ENCODE measurements at places on chromosomes 13 and 19. TPM values are rescaled to one million over a fixed set of nuclear protein-coding genes. Genes with fewer than 3 reads are reported as not detected.
A peak's percentile ranks its signal among the peaks of the same experiment; 100 is the strongest.

GRCh38 chr13:61874970-61875579, 459.4 kb upstream of the PCDH20 start:
- no peak for DNase-seq

- DNase-seq: no peak
Measured at GRCh38 chr13:70183041-70183440, 74.8 kb upstream of the KLHL1 start.

DNA sequence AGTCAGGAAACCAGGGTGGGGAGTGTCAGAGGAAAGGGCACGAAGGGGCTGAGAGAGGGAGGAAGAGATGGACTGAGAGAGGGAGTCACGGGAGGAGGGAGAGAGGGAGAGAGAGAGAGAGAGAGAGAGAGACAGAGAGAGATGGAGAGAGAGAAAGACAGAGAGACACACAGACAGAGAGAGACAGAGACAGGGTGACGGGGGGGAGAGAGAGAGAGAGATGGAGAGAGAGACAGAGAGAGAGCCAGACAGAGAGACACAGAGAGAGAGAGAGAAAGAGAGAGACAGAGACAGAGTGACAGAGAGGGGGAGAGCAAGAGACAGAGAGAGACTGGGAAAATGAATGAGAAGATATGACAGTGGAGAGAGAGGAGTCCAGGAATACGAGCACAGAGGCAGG, 494 bp upstream of the KLK14 start:
- DNase-seq: no peak

GRCh38 chr13:25733696-25734435, 317.9 kb downstream of the SHISA2 start:
- no peak for DNase-seq

- DNase-seq: peak; percentile 69
Measured at GRCh38 chr13:46831588-46832194, 34.7 kb upstream of the ESD start.

- DNase-seq: no peak
Measured at GRCh38 chr19:54938906-54939305, 8.4 kb downstream of the NLRP7 start.

- DNase-seq: no peak
Measured at GRCh38 chr19:17688853-17689595, 870 bp upstream of the UNC13A start.

GRCh38 chr19:40608240-40608621, 7.1 kb downstream of the LTBP4 start:
- no peak for DNase-seq

DNA sequence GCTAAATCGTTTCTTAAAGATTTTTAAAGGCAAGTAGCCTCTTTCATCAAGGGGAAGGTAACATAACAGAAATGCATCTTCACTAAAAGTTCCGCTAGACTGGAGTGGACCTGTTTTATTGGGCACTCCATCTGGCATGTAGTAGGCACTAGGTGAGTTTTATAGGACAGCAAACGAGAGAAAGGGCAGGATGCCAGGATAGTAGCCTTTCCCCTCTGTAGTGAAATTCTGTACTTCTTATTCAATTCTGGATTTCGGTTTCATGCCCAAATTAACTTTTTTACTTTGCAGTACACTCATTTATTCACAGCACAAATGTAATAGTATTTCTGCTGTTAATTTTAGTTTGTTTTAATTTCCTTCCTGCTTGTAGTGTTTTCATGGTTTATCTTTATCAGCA, 45.2 kb downstream of the GPR180 start:
- DNase-seq: no peak

DNA sequence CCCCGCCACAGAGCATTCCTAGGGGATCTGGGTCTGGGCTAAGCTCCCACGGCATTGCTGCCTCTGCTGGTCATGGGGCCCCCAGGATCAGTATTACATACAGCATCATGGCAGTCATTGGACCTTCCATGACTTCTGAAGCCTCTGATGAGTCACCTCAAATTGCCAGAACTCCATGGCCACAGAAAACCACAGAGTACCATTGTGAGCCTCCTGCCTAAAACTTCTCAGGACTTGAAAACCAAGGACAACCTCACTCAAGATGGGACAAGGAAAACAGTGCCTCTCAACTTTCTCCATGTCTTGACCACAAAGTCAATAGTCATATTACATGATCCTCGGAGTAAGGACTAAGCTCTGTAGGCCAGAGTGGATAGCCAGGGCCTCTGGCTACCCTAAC, 306.0 kb downstream of the GPC5 start:
- DNase-seq: no peak

- DNase-seq: no peak
Measured at GRCh38 chr13:31441800-31442510, 242.2 kb downstream of the B3GLCT start.

GRCh38 chr19:2636897-2637683, 65.4 kb downstream of the GNG7 start:
- DNase-seq: peak; percentile 65

GRCh38 chr13:23716401-23716800, 146.2 kb downstream of the TNFRSF19 start:
- no peak for DNase-seq

GRCh38 chr19:4593409-4593851, 33.9 kb upstream of the SEMA6B start:
- DNase-seq: no peak

DNA sequence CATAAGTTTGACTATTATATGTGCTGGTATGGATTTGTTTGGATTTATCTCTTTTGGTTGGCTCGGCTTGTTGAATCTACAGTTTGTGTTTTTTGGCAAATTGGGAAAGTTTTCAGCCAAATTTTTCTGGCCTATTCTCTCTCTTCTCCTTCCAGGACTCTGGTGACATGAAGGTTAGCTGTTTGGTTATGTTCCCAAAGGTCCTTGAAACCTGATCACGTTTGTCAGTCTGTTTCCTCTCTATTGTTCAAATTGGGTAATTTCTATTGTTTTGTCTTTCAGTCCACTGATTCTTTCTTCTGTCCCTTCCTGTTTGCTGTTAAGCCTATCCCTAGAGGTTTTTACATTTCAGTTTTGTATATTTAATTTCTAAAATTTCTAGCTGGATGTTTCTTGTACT, 81.5 kb upstream of the SHISA2 start:
- DNase-seq: no peak

- no peak for DNase-seq
Measured at GRCh38 chr13:90709319-90709718, 638.2 kb upstream of the MIR17HG start.

- peak; percentile 68 for DNase-seq
Measured at GRCh38 chr13:23159205-23159759, 21.5 kb upstream of the SGCG start.

DNA sequence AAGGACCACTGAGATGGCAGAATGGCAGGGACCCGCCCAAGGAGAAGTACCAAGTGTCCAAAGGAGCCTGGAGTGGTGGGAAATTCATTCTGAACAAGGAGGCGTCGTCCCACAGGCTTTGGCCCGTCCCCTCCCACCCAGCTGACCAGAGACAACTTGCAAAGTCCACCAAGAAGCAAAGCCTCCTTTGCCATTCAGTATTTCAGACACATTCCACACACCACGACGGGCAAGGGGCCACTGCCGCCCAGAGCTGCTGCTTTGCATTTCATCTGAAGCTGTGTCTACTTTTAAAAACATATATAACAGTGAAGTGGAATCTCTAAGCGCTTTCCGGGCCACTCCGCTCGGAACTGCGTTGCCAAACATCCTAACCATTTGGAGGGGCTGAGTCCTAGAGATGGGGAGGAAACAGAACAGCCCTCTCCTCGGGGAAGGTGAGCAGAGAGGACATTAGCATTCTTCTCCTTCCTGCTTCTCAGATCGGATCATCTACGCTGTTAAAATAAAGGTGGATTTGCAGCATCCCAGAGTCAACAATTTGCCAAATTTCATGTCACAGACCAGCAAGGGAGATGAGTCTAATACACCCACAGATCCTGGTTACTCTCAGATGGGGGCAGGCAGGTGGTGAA, 89.0 kb upstream of the ZNF507 start:
- no peak for DNase-seq

DNA sequence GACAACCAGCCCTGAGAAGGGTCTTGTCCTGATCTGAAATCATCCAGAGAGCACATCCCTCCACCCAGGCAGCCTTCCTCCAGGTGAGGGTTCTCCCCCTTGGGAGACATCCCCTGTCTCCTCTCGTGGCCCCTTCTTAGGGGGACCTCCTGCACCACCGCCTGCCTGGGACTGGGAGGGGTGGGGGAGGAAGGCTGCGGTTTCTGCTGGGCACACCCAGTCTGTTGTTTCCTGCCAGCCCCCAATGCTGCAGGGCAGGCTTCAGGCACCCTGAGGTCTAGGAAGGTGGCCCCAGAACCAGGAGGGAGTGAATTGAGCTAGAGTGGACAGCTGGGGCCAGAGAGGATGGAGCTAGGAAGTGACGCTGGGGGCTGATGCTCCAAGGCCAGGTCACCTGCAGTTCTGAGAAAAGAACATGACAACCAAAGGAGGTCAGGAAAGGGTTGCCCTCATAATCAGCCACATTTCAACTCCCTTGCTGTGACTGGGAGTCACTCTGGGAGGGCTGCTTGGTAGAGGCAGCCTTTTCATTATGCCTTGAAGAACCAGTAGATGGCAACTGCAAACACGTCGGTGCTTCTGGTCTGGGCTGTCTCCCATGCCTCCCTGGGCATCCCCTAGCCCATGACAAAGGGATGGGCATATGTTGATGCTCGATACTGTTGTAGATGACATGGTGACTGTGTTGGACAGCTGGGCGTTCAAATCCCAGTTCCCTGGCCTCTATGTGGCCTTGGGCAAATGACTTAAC, 1.4 kb downstream of the ARHGEF18 start:
- DNase-seq: no peak

GRCh38 chr13:21567714-21568113, 36.3 kb downstream of the MICU2 start:
- peak; percentile 51 for DNase-seq

Gene ANGPTL8
- not detected for total RNA-seq

Gene SELENOV
- not detected for total RNA-seq

Gene UNC13A
- 5.8 TPM for total RNA-seq

Gene CADM4
- total RNA-seq: 28.7 TPM

Gene CYP4F2
- not detected for total RNA-seq

Gene ZNF772
- total RNA-seq: 19.4 TPM

Gene PTPRH
- total RNA-seq: 0.55 TPM

Gene MYPOP
- 11.4 TPM for total RNA-seq

Gene KANK3
- 1.1 TPM for total RNA-seq

Gene FFAR3
- 0.15 TPM for total RNA-seq

Gene RYR1
- total RNA-seq: 0.28 TPM

Gene CPB2
- total RNA-seq: 5.5 TPM

Gene ZNF614
- 12.5 TPM for total RNA-seq
